ENCODE measurements at places on chromosomes 11 and 22. TPM values are rescaled to one million over a fixed set of nuclear protein-coding genes. Genes with fewer than 3 reads are reported as not detected.

Gene BTBD18
- total RNA-seq = not detected

Gene OTOG
- total RNA-seq = not detected

Gene ROBO3
- 4.3 TPM for total RNA-seq

Gene MAPK8IP2
- 0.07 TPM for total RNA-seq

Gene PATE2
- not detected for total RNA-seq

Gene RBM7
- total RNA-seq = 16.4 TPM

Gene SLC25A45
- 1.1 TPM for total RNA-seq

Gene C1QTNF5
- 90.1 TPM for total RNA-seq

Gene MGAT3
- total RNA-seq = not detected

Gene OR8D1
- not detected for total RNA-seq
